Stimulated activated CD8-positive, alpha-beta memory T cell treated with anti-CD3 and anti-CD28 coated beads, Interleukin-12 subunit alpha, Interleukin-12 subunit beta, amount 100 ng/mL, for 1 hour (primary cell): ENCODE measurements at places on chromosomes 5 and 9.

DNA sequence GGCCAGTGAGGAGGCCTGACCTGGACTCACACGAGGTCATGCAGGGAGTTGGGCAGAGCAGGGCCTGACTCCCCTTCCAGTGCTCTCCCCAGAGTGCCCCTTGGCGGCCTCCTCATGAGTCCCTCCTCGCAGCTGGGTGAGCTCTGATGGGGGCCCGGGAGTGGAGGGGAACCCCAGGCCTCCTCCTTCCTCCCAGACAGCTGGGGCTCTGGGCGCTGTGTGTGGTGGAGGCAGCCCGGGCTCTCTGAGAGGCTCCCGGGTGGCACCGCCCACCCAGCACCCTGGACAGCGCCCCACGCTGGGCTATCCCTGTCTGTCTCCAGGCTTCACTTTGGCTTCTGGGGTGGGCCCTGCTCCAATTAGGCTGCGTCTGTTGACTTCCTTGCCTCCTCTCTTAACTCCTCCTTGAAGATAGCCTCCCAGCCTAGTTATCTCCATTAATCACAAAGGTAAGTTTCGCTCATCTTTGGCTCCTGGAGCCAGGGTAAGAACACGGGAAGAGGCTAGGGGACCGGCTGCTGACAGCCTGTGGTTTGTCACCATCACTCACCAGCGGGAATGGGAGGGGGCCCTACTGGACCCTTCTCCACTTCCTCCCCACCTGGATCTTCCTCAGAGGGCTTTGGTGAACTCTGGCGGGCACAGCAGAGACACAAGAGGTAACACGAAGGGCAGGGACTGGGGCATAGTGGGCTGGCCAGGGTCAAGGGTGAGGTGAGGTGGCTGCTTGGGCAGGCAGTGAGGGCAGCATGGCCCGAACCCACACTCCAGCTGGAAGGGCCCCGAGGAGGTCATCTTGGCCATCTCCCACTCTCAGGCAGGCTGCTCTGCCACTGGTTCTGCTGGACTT is 13.1 kb downstream of the PSD2 start:
- no peak for DNase-seq

GRCh38 chr9:33107762-33108161 is 31.3 kb upstream of the SMU1 start:
- no peak for DNase-seq

DNA sequence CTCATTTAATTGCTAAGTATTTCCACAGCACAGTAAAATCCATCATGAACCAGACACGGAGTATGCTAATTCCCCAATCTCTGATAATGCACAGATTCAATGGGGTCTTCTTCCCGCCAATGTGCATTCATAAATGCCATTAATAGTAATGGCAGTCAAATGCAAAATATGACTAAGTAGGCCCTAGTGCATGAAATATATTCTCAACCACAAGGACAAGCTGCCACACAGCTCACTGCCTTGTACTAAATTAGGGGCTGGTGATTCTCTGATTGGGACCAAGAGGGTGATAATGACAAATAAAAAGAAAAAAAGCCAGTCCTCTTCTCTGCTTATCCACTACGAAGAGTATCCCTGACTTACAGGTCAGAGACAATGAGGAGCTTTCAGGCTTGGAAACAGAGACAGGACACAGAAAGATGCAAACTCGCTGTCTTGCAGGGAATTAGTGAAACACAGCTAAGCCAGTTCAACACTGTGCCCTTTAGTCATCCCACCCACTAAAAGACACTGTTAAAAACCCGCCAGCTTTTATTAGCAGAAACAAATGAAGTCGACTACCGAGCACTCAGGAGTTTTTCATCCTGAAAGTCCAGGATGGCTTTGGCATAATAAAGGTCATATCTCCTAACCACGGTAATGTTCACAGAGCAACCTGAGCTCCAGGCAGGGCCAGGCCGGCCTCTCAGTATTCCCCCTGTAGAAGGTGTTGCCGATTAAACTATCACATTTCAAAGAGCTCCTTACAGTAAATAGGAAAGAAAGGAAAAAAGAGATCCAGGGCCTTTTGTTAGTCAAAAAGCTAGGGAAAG is 148.1 kb downstream of the EBF1 start:
- no peak for DNase-seq

DNA sequence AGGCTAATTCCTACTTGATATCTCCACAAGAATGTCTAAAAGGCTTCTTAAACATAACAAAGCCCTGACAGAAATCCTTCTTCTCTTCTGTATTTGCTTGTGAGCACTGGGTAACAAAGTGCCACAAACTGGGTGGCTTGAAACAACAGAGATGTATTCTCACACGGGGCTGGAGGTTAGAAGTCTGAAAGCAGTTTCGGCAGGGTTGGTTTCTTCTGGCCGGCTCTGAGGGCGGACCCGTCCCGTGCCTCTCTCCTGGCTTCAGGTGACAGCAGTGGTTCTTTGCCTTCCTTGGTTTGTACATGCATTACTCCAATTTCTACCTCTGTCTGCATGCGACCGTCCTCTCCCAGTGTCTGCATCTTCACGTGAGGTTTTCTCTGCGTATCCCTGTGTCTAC is 14.0 kb upstream of the TRAF1 start:
- no peak for DNase-seq

GRCh38 chr9:27184556-27185351 is 75.7 kb downstream of the TEK start:
- no peak for DNase-seq

GRCh38 chr9:96459268-96460007 is 9.5 kb downstream of the HABP4 start:
- DNase-seq = no peak

- no peak for DNase-seq
Measured at GRCh38 chr5:15929611-15930263, 249.9 kb downstream of the MARCHF11 start.

GRCh38 chr5:178318382-178318781 is 85.8 kb upstream of the PHYKPL start:
- no peak for DNase-seq

- DNase-seq = no peak
Measured at GRCh38 chr9:131809941-131810344, 70.1 kb upstream of the RAPGEF1 start.

DNA sequence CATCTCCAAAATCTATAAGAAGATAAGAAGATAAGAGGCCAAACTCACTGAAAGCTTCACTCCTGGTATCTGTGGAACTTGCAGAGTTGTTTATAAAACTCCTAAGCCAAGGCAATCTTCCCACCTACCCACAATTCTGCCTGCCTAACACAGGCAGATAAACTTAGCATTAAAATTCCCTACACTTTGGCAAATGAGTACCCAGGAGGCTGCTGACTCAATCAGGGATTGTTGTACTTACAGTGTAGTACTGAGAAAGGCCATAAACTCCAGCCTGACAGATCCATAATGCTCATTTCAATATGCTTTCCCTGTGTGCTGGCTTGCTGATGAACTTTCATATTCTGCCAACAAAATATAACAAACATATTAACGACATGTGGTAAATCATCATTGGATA is 725.2 kb downstream of the BRINP1 start:
- no peak for DNase-seq

DNA sequence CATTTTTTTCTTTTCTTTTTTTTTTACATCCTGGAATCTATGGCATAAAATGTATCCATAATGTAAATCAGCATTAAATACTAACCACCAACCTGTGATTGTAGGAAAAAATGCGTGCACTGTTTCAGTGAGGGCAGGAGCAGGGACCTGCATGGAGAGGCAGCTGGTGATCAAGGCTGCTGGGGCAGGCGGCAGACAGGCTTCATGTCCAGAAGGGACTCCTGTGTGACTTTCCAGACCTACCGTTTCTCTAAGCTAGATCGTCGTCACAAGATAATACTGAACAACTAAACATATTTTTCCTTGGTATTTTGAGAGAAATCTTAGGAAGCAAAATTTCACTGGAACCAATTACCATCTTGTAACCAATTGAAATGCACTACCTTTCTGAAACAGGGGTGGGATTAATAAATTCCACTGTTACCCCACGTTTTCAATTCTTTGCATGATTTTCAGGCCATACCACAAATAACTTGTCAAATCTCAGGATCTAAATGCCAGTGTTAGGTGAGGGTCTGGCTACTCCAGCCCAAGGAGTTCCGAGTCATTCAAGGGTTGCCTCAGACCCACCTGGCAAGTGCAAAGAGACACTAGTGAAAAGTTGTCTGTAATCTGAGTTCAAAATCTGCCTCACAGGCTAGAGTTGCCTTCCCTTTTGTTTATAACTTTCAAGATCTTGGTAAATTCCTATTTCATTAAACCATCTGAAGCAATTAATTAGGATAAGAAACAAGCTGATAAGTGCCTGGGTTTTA is 198.2 kb downstream of the SEMA5A start:
- no peak for DNase-seq

DNA sequence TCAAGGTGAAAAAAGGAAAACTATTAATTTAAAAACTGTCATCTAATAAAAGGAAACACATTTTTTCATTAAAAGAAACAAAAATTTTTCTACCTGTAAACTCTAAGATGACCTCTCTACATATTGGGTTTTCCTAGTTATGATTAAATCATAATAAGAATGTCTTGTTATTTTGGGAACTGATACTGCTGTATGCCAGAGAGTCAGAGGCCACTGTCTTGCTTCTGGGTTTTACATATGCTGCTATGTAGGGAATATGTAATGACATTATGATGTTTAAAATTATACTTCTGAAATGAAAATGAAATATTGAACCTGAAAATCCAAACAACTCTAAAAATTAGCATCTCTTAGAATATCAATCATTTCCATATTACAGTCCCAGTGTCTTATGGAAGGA is 63.7 kb downstream of the FEM1C start:
- no peak for DNase-seq

- DNase-seq = peak; percentile 25
Measured at GRCh38 chr9:37747271-37747753, 6.3 kb upstream of the TRMT10B start.

GRCh38 chr9:84694248-84694647 is 24.7 kb downstream of the NTRK2 start:
- DNase-seq = no peak

DNA sequence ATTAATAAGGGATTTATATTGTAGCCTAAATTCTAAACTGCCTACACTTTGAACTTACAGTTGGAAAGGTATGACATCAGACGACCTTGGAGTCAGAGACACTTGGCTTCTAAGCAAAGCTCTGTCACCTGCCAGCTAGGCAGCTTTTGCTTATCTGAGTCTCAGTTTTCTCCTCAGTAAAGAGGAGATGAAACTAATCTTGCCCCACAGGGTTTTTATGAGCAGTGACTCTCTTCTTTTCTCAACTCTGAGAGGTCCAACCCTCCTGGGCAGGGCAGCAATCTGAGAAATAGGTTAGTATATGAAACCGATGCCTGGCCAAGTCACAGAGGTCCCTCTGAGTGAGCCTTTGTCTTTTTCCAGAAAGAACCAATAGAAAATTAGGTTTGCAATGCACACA is 53.9 kb downstream of the WDR36 start:
- no peak for DNase-seq

DNA sequence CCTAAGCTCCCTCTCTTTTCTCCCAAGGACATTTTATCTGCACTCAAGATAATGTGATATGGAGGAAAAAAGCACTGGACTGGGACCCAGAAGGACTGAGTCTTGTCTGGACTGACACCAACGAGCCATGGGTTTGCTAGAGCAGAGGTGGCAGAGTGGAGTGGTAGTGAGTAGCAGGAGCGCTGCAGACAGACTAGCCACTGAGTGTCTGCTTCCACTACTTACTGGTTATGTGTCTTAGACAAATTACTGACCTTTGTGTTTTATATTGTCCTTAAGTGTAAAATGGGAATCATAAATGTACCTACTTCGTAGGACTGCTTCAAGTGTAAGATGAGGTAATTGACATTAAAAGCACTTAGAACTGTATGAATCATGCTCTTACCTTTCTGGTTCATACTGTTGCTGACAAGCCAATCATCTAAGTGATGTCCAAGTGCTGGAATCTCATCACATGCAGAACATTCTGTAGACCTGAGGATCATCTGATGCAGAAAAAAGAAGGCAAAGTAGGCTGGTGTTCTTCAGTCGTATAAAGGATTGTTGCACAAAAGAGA is 12.5 kb upstream of the PRLR start:
- no peak for DNase-seq

GRCh38 chr5:1747079-1747802 is 52.4 kb downstream of the MRPL36 start:
- no peak for DNase-seq

- no peak for DNase-seq
Measured at GRCh38 chr5:20615888-20616563, 628.0 kb upstream of the CDH18 start.

DNA sequence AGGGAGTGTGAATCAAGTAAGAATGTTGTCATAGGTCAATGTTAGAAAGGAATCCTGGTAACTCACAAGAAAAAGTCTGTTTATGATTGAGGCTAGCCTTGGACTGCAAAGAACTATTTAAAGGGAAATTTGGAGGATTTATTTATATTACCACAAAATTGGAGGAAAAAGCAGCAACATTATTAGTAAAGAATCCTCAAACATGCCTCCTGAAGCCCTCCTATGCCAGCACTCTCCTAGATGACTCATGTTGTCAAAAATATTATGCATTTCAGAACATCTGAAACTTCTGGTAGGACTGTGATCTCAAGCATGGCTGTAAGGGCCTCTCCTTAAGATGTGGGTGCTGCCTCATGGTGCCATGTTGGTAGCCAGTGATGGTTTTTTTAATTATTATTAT is 628.5 kb downstream of the CHSY3 start:
- no peak for DNase-seq

GRCh38 chr5:88395264-88395663 is 126.6 kb upstream of the TMEM161B start:
- no peak for DNase-seq

GRCh38 chr5:107100121-107100520 is 570.6 kb downstream of the EFNA5 start:
- DNase-seq = no peak

DNA sequence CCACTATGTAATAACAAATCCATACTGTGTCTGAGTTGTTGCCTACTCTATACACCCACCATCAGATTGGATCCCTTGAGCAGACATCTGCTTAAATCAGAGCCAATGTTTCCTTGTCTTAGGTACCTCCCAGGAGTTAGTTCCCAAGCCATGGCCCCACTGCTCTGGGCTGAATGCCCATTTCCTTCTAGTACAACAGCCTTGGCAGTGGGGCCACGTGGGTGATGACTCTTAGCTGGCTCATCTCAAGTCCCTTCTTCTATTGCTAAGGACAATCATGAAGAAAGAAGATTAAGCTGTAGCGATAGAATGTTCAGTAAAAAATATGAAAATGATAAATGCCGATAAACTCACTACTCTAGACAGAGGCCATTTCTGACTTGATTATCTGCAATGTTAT is 16.6 kb downstream of the PTGR1 start:
- no peak for DNase-seq

DNA sequence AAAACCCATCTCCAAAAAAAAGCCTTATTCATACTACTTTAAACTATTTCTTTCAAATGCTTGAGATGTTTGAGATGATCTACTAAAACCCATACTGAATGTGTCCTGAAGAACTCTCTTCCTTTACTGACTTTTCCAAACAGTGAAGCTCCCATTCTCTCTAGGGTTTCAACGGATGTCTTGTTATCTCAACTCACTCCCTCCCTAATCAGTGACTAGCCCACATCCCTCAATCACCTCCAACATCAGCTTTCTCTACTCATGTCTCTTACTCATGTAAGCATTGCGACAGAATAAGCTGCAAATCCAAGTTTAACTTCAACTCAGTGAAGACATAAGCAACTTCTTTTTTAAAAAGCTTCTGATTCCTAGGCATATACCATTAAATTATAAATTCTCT is 42.1 kb downstream of the WDR41 start:
- DNase-seq = no peak
